ENCODE measurements at places on chromosomes 4 and X.

GRCh38 chr4:127355743-127356142 is 277.0 kb upstream of the INTU start:
- no peak for DNase-seq

DNA sequence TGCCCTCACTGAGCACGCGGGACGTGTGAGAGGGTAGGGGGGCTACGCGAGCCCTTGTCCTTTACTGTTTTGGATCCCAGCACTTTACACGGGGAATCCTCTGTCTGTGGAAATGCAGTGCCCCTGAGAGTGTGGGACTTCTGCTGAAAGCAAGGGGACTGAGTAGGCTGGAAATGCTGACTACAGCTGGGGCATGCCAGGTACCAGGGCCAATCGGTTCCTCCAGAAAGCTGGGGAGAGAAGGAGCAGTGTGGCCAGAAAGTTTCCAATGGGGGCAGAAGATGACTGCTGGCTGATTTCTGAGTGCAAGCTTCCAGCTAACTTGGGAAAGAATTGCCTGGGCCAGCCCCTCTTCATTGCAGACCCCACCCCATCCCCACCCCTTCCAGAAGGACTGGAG is 1.5 kb downstream of the NHSL2 start:
- no peak for DNase-seq

- DNase-seq = no peak
These were observed 55.4 kb downstream of the NOP14 start for GRCh38 chr4:2907706-2908293.

DNA sequence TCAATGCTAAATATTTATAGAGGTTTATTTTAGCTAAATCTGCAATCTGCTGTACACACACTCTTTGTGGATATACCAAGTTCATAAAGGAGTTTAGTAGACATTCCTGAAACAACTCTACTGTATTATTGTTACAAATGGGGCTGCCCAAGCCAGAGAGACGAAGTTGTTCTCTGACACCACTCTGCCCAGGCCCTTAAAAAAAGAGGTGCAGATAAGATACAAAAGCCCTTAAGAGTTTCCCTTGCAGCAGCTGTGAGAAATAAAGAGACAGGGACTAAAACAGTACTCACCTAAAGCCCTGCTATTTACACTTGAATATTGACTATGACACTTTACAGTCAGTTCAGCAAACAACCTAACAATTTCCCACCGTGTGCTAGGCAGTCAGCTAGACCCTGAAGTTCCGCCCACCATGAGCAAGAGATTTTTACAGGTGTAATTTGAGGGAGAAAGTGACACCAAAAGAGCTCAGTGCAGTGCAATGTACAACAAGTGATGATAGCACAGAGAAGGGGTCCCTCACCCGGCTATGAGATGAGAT is 191.7 kb downstream of the PRDM5 start:
- no peak for DNase-seq

DNA sequence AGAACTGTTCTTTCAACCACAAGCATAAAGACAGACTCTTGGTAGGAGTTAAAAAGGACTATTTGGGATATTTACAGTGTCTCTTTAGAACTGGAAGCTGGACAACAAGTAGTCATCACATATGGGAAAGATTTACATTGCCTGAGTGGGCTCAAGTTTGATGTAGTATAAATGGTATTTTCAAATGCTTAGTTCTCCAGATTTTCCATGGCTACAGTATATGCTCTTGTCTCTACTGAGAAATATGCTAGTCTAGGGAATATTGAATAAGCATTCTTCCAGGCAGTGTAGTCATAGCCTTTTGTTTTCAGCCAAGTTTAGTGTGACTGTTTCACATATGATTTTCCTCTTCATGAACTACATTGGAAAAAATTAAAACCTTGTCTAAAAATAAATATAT is 315.6 kb downstream of the ARHGAP24 start:
- no peak for DNase-seq

GRCh38 chrX:102154218-102154860 is 1.4 kb downstream of the BEX5 start:
- no peak for DNase-seq

DNA sequence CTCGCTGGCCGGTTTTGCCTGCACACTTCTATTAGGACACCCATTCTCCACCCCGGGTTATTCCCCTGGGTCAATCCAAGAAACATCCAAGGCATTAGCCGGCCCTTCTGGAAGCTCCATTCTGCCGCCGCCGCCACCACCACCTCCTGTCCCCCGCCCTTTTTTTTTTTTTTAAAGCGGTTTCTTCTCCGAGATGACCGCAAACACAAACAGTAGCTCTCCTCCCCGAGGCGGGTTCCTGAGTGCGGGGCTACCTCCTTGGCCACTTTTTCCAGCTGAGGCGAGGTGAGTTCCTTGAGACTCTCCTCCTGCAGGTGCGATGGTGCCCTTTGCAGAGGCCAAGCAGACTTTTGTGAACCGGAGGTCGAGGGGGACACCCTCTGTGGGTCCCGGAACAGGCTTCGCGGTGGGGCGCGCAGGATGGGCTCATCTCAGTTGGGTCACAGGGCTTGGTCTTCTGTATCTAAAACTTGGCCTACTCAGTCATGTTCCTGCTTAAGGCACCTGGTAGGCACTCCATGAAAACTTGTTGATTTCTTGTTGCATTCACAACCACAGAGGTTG is 930 bp downstream of the NWD2 start:
- no peak for DNase-seq

Data from adrenal gland (tissue), 19 donors.